Endothelial cell of umbilical vein (primary cell): ENCODE measurements at places on chromosomes 6 and 20. TPM values are rescaled to one million over a fixed set of nuclear protein-coding genes. Genes with fewer than 3 reads are reported as not detected.
A peak's percentile ranks its signal among the peaks of the same experiment; 100 is the strongest.

GRCh38 chr20:50308166-50308512, 117.5 kb downstream of the CEBPB start:
- no peak for DNase-seq
- H3K27me3 ChIP-seq, result no peaks in the 10 kb centered on the region
- H3K27ac ChIP-seq, result peak overlapping the region; percentile 77
- H3K4me3 ChIP-seq, result no peak overlapping the region
- H3K4me1 ChIP-seq, result peaks cover 14% of the 10 kb centered on the region

- no peaks in the 10 kb centered on the region for H3K27me3 ChIP-seq
- H3K4me1 ChIP-seq, result no peaks in the 10 kb centered on the region
- no peaks in the 10 kb centered on the region for H3K36me3 ChIP-seq
These were observed 12.5 kb downstream of the ATRN start for GRCh38 chr20:3483309-3483708.

- H3K4me1 ChIP-seq, result no peaks in the 10 kb centered on the region
- H3K27me3 ChIP-seq, result peaks cover 9% of the 10 kb centered on the region
- DNase-seq, result peak; percentile 48
- no peak overlapping the region for H3K27ac ChIP-seq
- H3K4me3 ChIP-seq, result no peak overlapping the region
- no peaks in the 10 kb centered on the region for H3K36me3 ChIP-seq
These were observed 20.6 kb upstream of the HLA-F start for GRCh38 chr6:29702519-29703103.

RAB32 gene
- 65.6 and 78.3 TPM in 2 replicates for total RNA-seq

DNA sequence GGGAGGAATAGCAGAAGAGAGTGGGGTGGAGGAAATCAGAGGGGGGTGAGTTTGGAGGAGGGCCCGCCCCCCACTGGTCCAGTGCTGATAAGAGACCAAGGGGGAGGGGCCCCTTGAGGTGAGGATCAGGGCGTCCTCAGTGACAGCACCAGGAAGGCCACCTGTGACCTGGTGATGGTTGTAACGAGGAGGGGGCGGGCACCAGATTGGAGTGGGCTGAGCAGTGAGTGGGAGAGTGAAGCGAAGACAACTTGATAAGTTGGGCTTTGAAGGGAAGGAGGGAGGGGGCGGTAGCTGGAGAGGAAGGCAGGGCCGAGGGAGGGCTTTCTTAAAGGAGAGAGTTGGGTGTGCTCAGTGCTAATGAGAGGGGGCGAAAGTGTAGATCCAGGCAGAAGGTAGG, 30.7 kb downstream of the CDH22 start:
- no peak for DNase-seq
- no peak overlapping the region for H3K27ac ChIP-seq
- no peaks in the 10 kb centered on the region for H3K36me3 ChIP-seq
- H3K4me3 ChIP-seq, result no peak overlapping the region

MUC21 gene
- total RNA-seq, result not detected in 2 replicates

DNA sequence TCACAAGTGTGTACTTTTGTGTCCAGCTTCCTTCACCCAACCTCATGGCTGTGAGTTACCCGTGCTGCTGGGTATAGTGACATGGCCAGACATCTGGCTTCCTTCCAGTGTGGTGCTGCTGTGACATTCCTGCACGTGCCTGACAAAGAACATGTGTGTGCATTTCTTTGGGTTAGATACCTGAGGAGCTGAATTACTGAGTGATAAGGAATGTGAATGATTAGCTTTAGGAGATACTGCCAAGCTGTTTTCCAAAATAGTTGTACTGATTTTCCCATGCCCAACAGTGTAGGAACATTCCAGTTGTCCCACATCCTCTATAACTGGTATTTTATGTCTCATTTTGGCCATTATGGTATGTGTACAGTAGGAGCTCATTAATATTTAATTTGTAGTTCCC, 132.5 kb downstream of the PREX1 start:
- H3K27me3 ChIP-seq, result no peaks in the 10 kb centered on the region
- no peaks in the 10 kb centered on the region for H3K4me1 ChIP-seq
- H3K27ac ChIP-seq, result no peak overlapping the region
- no peak for DNase-seq

DNA sequence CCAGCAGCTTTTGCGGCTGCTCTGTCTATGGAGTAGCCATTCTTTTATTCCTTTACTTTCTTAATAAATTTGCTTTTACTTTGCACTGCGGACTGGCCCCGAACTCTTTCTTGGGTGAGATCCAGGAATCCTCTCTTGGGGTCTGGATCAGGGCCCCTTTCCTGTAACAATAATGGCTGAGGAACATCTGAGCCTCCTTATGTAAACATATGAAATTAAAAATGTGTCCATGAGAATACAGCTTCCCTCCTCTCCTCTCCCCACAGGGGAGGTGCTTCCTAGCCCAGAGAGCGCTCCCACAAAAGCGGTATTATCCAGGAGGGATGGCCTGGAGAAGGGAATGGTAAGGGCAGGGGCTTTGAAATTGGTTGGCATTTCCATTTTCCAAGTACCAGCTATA, 81.1 kb downstream of the PSMG4 start:
- DNase-seq, result no peak
- peaks cover 8% of the 10 kb centered on the region for H3K4me1 ChIP-seq
- no peaks in the 10 kb centered on the region for H3K36me3 ChIP-seq
- no peaks in the 10 kb centered on the region for H3K27me3 ChIP-seq
- no peak overlapping the region for H3K27ac ChIP-seq

GRCh38 chr20:46555370-46555956, 5.0 kb upstream of the OCSTAMP start:
- peaks cover 11% of the 10 kb centered on the region for H3K4me1 ChIP-seq
- H3K27me3 ChIP-seq, result no peaks in the 10 kb centered on the region
- DNase-seq, result no peak
- no peak overlapping the region for H3K4me3 ChIP-seq
- H3K27ac ChIP-seq, result no peak overlapping the region

GRCh38 chr6:147820520-147820919, 312.0 kb downstream of the SAMD5 start:
- H3K27ac ChIP-seq, result no peak overlapping the region
- no peak for DNase-seq
- H3K27me3 ChIP-seq, result no peaks in the 10 kb centered on the region
- no peak overlapping the region for H3K4me3 ChIP-seq
- H3K36me3 ChIP-seq, result no peaks in the 10 kb centered on the region

GRCh38 chr6:57017069-57017468, 29.4 kb upstream of the KIAA1586 start:
- peak; percentile 53 for DNase-seq
- H3K27me3 ChIP-seq, result no peaks in the 10 kb centered on the region
- no peaks in the 10 kb centered on the region for H3K36me3 ChIP-seq
- no peak overlapping the region for H3K27ac ChIP-seq

DNA sequence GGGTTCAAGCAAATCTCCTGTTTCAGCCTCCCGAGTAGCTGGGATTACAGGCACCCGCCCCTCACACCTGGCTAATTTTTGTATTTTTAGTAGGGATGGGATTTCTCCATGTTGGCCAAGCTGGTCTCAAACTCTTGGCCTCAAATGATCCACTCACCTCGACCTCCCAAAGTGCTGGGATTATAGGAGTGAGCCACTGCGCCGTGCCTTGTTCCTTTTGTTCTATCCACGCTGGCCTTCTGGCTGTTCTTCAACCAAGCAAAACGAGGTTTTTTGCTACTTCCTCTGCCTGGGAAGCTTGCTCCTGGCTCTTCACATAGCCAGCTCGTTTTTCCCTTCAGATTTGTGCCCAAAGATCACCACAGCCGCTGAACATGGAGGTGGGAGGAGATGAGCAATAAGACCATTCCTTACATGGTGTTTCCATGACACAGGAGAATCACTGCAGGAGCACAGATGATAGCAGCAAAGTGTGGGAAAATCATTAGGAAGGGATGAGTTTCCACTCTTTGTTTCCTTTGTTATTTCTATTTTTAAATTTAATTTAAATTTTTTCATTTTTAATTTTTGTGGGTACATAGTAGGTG, 201.0 kb upstream of the ZNF217 start:
- H3K36me3 ChIP-seq, result no peaks in the 10 kb centered on the region
- H3K4me3 ChIP-seq, result no peak overlapping the region
- no peaks in the 10 kb centered on the region for H3K27me3 ChIP-seq
- H3K4me1 ChIP-seq, result peaks cover 18% of the 10 kb centered on the region
- H3K27ac ChIP-seq, result no peak overlapping the region
- no peak for DNase-seq

- H3K27ac ChIP-seq, result no peak overlapping the region
- peaks cover 3% of the 10 kb centered on the region for H3K4me1 ChIP-seq
- no peaks in the 10 kb centered on the region for H3K36me3 ChIP-seq
- DNase-seq, result no peak
These were observed 50.0 kb downstream of the IL20RA start for GRCh38 chr6:136994782-136995181.

ASIP gene
- not detected in 2 replicates for total RNA-seq

C6orf132 gene
- total RNA-seq, result 0.07 and 0.71 TPM in 2 replicates

GRCh38 chr20:25076731-25077609, 5.0 kb downstream of the VSX1 start:
- H3K27ac ChIP-seq, result no peak overlapping the region
- no peak for DNase-seq
- H3K36me3 ChIP-seq, result no peaks in the 10 kb centered on the region
- peaks cover 41% of the 10 kb centered on the region for H3K27me3 ChIP-seq
- H3K4me1 ChIP-seq, result no peaks in the 10 kb centered on the region

GRCh38 chr6:167824591-167825331, 1.9 kb upstream of the AFDN start:
- H3K27me3 ChIP-seq, result peaks cover 2% of the 10 kb centered on the region
- no peak overlapping the region for H3K4me3 ChIP-seq
- no peak overlapping the region for H3K27ac ChIP-seq
- H3K4me1 ChIP-seq, result peaks cover 28% of the 10 kb centered on the region
- H3K36me3 ChIP-seq, result no peaks in the 10 kb centered on the region

HLA-DQB1 gene
- total RNA-seq, result not detected in 2 replicates

RAB44 gene
- 0.11 TPM in 1 of 2 replicates, not detected in the other for total RNA-seq

DNA sequence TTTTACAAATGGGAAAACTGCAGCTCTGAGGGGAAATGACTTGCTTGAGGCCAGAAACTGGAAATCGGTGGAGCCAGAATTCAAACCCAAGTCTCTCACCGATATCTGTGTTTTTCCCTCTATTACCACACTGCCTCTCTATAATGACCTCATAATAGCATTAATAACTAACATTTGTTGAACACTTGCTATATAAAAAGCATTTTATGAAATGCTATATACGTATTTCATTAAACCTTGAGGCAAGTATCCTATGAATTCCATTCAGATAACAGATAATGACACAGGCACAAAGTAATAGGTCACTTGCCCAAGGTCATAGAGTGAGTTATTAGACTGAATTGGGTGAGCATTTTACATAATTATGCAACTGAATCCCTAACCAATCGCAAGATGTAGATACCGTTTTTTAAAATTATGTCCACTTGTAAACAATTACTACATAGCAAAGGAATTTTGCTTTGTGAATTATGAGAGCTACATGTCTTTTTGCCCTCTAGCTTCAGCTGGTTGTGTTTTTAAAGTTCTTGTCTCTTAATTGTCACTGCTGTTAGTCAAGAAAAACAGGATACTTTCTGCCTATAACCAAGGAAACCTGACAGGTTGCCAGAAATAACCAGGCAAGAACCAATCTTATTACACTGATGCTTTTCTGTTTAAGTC, 4.7 kb downstream of the DSN1 start:
- H3K4me3 ChIP-seq, result peak overlapping the region; percentile 26
- peak overlapping the region; percentile 72 for H3K27ac ChIP-seq
- H3K36me3 ChIP-seq, result peaks cover 2% of the 10 kb centered on the region

DNA sequence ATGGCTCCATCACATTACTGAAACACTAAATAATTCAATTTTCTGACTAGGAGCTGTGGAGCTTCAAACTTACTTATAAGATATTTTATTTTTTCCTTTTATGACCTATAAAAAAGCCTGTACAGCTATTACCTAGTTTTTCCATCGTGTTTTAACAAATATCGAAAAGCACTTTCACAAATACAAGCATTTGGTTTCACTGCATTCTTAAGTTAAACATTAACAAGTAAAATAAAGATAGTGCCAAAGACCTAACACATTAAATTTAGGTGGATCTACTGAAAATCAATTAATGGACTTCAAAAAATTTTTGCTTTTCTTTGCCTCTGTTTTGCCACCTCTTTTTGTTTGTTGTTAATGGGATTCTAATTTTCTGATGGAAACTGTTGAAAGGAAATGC, 83.3 kb downstream of the EPM2A start:
- DNase-seq, result no peak
- no peaks in the 10 kb centered on the region for H3K36me3 ChIP-seq
- H3K4me1 ChIP-seq, result peaks cover 7% of the 10 kb centered on the region
- no peak overlapping the region for H3K4me3 ChIP-seq

GRCh38 chr20:53850319-53850718, 220.1 kb downstream of the BCAS1 start:
- no peak overlapping the region for H3K27ac ChIP-seq
- H3K4me1 ChIP-seq, result no peaks in the 10 kb centered on the region
- DNase-seq, result no peak
- H3K27me3 ChIP-seq, result no peaks in the 10 kb centered on the region
- H3K4me3 ChIP-seq, result no peak overlapping the region
- H3K36me3 ChIP-seq, result no peaks in the 10 kb centered on the region

DNA sequence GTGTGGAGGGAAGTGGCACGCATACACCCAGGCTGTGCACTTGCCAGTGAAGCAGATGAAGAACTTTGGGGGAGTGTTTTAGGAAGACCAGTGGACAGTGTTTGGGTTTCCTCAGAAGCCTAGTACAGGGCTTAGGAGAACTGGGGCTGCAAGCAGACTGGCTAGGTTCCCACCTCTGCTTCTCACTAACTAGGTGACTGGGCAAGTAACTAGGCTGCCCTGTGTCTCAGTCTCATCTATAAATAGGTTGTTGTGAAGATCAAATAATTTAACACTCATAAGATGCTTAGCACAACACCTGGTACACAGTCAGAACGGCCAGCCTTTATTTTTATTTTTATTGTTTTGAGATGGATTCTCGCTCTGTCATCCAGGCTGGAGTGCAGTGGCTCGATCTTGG, 312.1 kb downstream of the CDH26 start:
- H3K27ac ChIP-seq, result no peak overlapping the region
- H3K4me1 ChIP-seq, result no peaks in the 10 kb centered on the region
- no peaks in the 10 kb centered on the region for H3K36me3 ChIP-seq
- H3K4me3 ChIP-seq, result no peak overlapping the region
- no peaks in the 10 kb centered on the region for H3K27me3 ChIP-seq
- no peak for DNase-seq

RIPPLY2 gene
- 0.53 TPM in 1 of 2 replicates, not detected in the other for total RNA-seq

DNA sequence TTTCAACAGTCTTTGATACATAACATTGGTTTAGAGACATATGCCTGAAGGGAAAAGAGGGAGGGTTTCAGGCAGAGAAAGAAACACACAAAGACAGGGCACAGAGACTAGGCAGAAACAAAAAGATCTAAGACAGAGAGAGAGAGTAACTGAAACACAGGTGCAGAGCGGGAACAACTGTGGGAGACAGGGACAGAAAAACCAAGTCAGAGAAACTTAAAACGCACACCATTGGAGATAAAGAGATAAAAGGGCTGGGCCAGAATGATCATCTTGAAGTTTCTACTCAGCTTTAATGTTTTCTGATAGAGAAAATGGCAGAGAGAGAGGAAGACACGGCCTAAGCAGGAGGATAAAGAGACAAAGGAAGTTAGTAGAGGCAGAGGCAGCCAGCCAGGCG, 11.8 kb downstream of the UNC5CL start:
- no peak for DNase-seq
- H3K4me3 ChIP-seq, result peak overlapping the region; percentile 30
- no peak overlapping the region for H3K27ac ChIP-seq
- no peaks in the 10 kb centered on the region for H3K36me3 ChIP-seq
- no peaks in the 10 kb centered on the region for H3K27me3 ChIP-seq
- H3K4me1 ChIP-seq, result peaks cover 6% of the 10 kb centered on the region
